ENCODE measurements at places on chromosomes 12 and 14. TPM values are rescaled to one million over a fixed set of nuclear protein-coding genes. Genes with fewer than 3 reads are reported as not detected.

ACSS3 gene
- not detected for total RNA-seq

GRCh38 chr14:94171208-94171607, 2.9 kb upstream of the PPP4R4 start:
- DNase-seq: no peak

GRCh38 chr14:56378046-56378445, 201.6 kb upstream of the TMEM260 start:
- no peak for DNase-seq

EID3 gene
- total RNA-seq: 11.5 TPM

GRCh38 chr14:54090274-54090673, 133.6 kb upstream of the BMP4 start:
- DNase-seq: no peak

VDR gene
- 3.2 TPM for total RNA-seq

CPM gene
- total RNA-seq: 1.6 TPM

GRCh38 chr14:24311837-24312615, 724 bp downstream of the LTB4R start:
- DNase-seq: no peak

DNA sequence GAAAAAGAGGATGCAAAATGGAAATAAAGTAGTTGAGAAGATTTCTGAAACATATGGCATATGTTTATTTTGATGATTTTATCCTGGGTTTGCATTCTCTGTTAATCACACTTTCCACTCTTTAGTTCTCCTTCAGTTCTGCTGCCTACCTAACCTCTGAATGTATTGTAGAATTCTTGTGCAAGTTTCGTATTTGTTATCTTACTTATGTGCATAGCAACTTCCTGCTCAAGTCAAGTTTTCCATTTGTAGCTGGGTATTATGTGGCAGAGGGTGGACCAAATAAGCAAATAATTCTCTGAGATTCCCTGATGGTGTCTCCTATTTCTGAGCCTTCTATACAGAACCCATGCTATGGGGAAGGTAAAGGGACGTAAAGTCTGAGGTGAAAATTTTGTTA, 381.6 kb downstream of the FOXG1 start:
- DNase-seq: no peak

PMEL gene
- not detected for total RNA-seq

HCAR1 gene
- not detected for total RNA-seq

ABCD2 gene
- 14.7 TPM for total RNA-seq

DNA sequence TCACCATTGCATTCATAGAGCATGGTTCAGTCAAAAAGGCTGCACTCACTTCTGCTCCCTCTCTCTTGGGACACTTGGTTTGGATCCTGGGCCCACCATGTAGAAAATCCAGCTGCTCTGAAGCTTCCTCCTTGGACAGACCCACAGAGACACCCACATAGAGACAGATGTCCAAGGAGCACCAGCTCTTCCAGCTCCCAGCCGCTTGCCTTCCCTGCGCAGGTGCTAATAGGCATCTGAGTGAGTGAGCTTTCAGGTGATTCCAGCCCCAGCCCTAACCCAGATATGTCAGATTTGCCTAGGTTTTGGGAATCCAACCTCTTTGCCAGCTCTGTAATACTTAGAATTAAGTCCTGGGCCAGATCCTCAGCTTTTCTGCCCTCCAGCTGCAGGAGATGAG, 38.6 kb downstream of the DLK1 start:
- DNase-seq: no peak

DNA sequence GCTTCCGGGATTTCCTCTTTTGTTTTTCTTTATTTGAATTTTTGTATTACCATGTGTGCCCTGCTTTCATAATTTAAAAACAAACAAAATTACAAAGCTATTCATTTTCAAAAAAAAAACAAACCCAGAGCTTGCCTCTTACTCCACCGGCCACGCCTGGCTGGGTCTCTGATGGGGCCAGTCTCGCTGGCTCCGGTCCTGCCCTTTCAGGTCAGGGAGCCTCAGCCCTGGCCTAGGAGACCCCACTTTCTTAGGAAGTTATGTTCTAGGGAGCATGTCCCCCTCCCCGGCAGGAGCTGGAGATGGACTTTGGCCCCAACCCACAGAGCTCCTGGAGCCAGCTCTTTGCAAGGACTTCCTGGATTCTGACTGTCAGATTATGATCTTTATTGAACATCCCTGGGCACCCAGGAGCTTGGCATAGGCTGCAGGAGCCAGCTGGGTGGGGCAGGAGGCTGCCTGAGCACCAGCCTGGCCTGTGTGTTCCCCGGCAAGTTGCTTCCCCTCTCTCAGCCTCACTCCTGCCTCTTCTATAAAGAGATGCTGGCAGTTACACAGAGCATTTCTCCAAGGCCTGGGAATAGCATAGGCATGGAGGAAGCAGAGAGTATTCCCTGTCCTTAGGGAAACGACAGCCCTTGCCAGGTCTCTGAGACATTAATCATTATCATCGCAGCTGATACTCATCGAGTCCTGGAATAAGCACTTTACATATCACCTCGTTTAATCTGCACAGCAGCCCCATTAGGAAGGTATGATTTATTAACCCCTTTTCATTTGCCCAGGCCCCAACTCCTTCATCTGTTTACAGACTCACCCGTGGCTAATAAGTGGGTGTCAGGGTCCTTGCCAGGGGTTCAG, 3.5 kb downstream of the DEGS2 start:
- no peak for DNase-seq

GRCh38 chr12:100187857-100188519, 12.6 kb upstream of the ACTR6 start:
- no peak for DNase-seq

GRCh38 chr12:87427770-87428169, 601.4 kb downstream of the C12orf50 start:
- DNase-seq: no peak

DNA sequence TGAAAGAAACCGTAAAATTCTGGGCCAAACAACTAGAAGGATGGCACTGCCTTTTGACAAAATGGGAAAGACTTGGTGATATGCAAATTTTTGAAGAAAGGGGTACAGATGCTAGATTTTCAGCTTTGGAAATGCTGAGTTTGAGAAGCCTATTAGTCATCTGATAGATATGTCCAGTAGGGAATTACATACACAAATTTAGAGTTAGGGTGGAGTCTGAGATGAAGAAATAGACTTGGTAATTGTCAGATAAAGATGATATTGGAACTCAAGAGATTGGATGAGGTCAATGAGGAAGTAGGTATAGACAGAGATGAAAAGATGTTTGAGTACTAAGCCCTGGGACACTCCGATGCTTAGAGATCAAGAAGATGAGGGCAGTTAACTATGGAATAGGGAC, 153.1 kb downstream of the GARIN6 start:
- DNase-seq: no peak

DNA sequence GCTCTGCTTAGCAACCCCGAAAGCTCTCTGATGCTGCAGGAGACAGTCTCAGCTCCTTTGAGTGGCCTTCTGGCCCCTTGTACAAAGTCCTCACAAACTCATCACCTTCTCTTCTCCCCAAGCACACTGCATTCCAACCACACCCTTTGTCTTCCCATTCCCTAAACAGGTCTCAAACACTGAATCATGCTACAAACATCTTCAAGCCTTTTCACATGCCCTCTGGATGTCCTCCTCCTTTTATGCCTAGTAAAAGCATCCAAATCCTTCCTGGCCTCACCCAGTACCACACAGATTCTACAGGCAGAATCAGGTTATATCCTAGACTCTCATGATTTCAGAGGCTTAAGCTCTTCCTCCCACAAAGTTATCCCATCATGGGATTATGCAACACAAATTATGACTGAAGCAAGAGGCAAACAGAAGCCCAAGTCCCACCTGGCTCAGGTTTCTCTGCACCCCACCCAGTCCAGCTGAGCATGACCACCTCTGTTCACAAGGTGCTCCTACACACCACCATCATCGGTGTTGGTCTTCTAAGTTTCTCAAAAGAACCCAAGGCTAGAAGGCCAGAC, 61.4 kb upstream of the PCED1B start:
- DNase-seq: no peak

- no peak for DNase-seq
Measured at GRCh38 chr12:65237153-65237552, 41.3 kb upstream of the MSRB3 start.

- DNase-seq: peak; percentile 16
Measured at GRCh38 chr14:87805315-87805723, 187.7 kb downstream of the GALC start.

Measured in T-cell (primary cell).